ENCODE measurements at places on chromosomes 4 and X. TPM values are rescaled to one million over a fixed set of nuclear protein-coding genes. Genes with fewer than 3 reads are reported as not detected.
A peak's percentile ranks its signal among the peaks of the same experiment; 100 is the strongest.

The SYP gene
- 1.1 TPM for total RNA-seq

GRCh38 chr4:141465171-141465570 lies 171.2 kb upstream of the IL15 start:
- no peak for DNase-seq

DNA sequence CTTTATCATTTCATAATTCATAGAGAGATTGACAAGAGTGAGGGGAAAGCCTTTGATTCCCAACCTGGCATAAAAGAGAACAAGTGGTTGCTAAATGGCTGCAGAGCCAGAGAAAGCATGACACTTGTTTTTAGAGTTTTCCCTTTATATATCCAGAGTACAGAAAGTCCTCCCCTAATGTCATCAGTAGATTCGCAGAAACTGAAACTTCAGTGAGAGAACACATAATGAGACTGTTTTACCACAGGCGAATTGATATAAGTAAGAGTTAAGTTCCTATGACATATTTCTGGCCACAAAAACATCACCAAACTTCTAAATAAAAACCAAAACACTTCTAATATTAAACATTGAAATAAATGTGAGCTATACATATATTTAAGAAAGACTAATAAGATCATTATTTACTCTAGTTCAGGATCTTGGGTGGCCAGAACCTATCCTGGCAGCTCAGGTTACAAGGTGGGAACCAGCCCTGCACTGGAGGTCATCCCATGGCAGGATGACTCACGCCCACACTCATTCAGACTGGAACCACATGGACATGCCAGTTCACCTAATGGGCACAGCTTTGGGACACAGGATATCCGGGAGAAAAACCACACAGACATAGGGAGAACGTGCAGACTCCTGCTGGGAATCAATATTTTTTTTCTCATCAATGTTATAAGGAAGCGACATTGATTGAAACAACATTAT lies 35.5 kb downstream of the NWD2 start:
- peak; percentile 61 for DNase-seq

GRCh38 chr4:163330916-163331628 lies 1.3 kb downstream of the NPY1R start:
- DNase-seq = no peak

DNA sequence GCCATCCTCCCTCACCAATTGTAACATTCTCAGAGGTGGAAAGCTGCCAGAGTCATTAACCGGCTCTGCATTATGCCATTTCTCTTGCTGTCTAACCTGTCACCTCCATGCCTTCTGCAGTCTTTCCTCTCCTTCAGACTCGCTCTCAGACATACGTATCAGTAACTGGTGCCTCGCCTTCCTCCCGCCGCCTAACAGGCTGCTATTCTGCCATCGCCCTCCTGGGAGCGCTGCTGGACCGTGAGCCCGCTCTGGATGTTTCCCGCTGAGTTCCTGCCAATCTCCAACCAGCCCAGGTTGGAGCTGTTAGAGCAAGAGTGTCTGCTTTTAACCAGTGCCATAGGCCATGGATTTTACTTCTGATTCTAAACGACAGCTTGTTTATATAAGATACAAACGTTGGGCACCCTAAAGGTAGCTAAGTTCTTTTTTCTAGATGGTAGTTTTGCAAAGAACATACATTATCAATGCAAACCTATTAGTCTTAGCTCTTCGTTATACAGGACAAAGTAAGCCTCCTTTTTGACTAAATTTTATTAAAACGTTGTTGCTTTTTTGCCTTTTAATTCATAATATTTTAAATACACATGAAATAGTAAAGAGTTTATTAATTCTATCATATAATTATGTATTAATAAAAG lies 59.5 kb upstream of the NEIL3 start:
- DNase-seq = peak; percentile 72

Data from HT-29 (cell line).